ENCODE measurements at places on chromosomes 5 and 9.

DNA sequence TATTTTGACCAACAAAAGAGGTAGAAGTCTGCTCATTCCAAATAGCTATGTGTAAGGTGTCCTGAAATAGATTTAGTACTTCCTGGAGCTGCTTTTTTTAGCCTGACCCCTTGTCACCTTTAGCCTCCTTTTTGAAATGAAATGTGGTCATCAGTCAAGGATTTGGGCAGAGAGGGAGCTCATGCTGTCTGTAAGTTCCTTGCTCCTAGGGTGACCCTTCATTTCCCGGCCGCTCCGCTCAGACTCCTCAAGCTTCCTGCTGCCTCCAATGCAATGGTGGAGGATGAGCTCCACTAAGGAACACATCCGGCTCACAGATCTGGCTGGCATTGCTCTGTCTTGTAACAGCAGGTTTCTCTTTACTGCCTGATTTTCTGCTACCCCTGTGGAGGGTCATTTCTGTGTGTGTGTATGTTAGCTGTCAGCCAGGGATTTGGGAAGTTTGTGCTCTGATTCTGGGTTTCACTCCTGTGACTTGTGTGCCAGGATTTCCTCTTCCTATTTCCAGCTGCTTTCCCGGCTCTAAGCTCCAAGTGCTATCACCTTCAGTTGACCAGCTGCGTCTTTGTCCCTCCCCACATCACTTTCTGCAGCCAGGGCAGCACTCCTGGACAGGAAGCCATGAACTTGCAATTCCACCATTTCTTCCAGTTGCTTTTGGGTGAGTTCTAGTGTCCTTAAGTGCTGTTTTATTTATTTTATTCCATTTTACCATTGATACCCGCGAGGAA is 265.9 kb downstream of the ICE1 start:
- DNase-seq, result no peak

DNA sequence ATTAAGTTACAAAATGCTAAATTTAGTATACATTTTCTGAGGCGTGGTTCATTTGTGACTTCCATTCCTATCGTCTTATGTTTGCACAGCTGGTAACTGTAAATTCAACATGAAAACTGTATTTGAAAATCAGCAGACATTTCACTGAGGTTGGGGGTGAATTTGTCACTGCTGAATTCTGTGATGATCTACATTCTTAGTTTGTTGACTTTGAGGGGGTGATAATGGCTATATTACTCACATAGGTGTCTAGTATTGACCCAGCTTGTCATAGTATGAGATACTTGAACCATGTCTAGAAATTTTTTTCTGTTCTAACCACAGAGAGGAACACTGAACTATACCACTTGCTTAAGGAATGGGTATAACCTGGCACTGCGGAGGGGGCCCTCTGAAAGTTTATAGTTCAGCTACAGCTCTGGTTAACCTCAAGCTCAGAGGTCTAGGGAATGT is 313.3 kb downstream of the PIK3R1 start:
- no peak for DNase-seq

GRCh38 chr9:136202454-136203407 is 2.2 kb downstream of the LHX3 start:
- DNase-seq, result no peak

DNA sequence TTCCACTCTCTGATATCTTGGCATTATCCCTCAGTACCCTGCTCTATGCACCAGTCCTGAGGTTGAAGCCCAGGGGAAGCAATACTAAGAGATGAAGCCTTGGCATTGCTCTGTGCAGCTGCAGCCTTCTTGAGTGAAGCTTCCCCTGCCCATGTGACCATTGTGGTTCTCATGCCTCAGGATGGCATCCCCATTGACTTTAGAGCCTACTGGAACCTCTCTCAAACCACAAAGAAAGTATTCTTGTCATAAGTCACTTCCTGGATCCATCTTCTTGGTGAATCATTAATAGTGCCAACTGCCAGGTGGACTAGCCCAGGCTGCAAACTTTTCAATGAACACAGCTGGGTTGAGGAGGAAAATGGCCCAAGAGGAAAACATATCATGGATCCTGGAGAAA is 283.9 kb upstream of the RFX3 start:
- DNase-seq, result no peak

GRCh38 chr5:142874540-142874939 is 104.4 kb downstream of the ARHGAP26 start:
- DNase-seq, result no peak

DNA sequence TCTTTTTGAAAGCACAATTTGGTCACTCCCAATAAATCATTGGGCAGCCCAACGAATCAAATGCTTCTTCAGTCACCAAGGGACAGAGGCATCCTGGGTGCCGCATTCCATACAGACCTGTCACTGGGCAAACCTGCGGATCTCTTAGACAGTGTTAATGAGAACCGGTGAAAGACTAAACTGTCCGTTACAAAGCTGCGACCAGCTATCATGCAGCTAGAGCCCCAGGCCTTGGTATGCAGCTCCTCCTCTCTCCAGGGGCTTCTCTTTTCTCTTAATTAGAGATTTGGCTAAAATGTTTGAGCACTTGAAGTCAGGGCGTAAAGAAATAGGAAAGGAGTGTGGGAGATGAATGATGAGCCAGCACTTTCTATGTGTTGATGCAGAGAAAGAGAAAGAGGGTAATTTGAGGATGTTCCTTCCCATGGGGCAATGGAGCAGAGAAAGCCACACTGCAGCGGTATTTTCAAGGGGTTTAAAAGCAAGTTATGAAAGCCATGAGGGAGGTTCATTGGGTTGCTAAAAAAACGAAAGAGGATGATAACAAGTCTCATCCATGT is 175.3 kb downstream of the RFK start:
- no peak for DNase-seq

- DNase-seq, result no peak
These were observed 390.2 kb downstream of the TLR4 start for GRCh38 chr9:118094387-118094786.

DNA sequence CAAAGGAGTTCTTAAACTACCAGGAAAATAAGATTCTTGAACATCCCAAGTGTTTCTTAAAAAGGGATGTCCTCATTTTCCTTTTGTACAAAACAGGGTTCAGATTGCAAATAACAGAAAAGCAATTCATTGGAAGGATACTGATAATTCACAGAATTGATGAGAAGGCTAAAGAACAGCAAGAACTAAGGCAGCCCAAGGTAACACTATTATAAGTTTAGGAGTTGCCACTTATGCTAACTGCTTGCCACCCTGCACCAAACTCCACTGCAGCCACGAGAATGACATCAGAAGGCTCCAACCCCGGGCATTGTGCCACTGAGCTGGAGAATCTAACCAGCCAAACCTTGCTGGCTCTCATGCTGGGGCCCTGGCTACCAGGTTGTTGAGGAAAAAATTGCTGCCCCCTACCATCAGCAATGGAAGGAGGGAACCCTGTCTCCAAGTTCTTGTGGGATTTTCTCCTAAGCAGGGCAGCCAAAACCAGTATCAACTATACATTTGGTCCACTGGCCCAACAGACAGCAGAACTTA is 123.4 kb downstream of the ARL15 start:
- DNase-seq, result no peak

DNA sequence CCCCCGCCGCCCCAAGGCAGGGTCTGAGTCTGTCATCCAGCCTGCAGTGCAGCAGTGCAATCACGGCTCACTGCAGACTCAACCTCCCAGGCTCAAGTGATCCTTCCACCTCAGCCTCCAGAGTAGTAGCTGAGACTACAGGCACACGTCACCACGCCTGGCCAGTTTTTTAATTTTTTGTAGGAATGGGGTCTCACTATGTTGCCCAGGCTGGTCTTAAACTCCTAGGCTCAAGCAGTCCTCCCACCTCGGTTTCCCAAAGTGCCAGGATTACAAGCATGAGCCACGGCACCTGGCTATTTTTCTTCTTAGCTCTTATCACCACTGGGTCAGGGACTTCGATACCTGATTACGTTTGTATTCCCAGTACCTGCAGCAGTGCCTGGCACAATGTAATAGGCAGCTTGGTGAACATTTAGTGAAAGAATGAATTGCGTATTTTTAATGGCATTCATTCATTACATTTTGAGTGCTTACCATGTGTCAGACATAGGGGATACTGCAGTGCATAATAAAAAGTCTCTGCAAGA is 10.3 kb downstream of the LARP1 start:
- DNase-seq, result no peak

GRCh38 chr5:148809781-148810524 is 16.5 kb upstream of the ADRB2 start:
- no peak for DNase-seq

GRCh38 chr5:88374391-88374790 is 105.7 kb upstream of the TMEM161B start:
- no peak for DNase-seq

DNA sequence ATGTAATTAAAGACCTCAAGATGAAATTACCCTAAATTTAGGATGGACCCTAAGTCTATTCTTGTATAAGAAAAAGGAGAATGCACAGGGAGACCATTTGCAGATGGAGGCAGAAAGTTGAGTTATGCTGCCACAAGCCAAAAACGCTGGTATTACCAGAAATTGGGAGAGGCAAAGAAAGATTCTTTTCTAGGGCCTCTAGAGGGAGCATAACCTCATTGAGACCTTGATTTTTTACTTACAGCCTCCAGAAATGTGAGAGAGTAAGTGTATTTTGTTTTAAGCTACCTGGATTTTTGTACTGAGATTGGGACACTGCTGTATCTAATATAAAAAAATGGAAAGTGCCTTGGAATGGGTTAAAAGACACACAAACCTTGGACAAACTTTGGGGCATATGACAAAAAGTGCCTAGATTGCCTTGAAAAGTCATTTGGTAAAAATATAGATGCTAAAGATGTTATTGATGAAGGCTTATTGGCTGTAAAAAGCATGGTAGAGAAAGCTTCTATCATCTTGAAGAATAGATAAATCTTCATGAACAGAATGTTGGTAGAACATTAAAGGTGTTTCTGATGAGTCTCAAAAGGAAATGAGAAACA is 174.7 kb upstream of the PRDM9 start:
- DNase-seq, result no peak

GRCh38 chr5:75951158-75951557 is 132.0 kb upstream of the SV2C start:
- DNase-seq, result no peak

GRCh38 chr5:135042595-135042994 is 8.6 kb upstream of the PITX1 start:
- no peak for DNase-seq

- no peak for DNase-seq
These were observed 11.0 kb upstream of the ERMP1 start for GRCh38 chr9:5843794-5844471.

GRCh38 chr5:72108202-72109061 is 1.2 kb downstream of the MAP1B start:
- no peak for DNase-seq

- DNase-seq, result no peak
These were observed 36.7 kb downstream of the BRINP1 start for GRCh38 chr9:119332522-119332921.

- DNase-seq, result no peak
These were observed 92.7 kb downstream of the MPDZ start for GRCh38 chr9:13186774-13187173.

DNA sequence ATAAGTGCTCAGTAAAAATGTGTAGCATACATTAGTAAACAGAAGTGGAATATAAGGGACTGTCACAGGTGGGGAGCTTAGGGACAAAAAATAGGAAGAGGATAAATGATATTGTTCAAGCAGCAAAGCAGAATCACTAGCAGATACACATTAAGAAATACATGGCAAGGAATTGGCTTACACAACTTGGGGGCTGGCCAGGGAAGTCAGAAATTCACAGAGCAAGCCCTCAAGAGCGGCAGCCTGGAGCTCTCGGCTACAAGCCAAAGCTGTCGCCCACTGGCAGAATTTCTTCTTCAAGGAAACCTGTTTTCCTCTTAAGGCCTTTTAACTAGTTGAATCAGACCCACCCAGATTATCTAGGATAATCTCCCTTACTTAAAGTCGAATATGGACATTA is 73.0 kb upstream of the SMIM23 start:
- DNase-seq, result no peak

DNA sequence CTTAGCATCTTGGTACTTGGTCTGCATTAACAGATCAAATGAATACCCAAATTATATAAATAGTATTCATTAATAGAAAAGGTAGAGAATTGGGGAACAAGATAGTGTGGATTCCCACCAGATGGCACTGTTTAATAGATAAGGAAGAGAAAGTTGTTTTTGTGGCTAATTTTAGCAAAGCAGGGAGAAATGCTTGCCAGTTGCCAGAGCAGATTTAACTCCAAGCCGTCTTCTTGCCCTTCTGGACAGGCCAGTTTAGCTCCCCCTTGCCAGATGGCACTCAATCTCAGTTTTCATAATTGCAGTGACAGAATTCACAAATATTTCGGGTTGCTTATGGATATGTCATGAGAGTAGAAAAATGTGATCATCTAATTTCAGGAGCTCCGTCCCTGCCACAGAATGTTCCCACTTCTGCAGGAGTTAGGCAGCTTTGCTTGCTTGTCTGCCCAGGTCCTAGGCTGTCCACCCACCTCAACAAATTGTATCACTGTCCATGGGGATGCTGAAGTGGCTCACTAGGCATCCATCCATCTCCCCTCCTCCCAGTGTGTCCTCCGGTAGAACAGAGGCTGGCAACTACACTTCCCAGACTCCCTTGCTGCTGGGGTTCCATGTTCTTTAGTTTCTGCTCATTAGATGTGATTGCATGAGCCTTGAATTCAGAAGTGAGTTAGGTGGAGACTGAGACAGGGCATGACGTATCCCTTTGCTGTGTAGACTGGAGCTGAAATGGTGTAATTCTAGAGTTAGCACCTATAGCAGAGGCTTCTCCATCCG is 11.8 kb upstream of the HEXB start:
- no peak for DNase-seq

DNA sequence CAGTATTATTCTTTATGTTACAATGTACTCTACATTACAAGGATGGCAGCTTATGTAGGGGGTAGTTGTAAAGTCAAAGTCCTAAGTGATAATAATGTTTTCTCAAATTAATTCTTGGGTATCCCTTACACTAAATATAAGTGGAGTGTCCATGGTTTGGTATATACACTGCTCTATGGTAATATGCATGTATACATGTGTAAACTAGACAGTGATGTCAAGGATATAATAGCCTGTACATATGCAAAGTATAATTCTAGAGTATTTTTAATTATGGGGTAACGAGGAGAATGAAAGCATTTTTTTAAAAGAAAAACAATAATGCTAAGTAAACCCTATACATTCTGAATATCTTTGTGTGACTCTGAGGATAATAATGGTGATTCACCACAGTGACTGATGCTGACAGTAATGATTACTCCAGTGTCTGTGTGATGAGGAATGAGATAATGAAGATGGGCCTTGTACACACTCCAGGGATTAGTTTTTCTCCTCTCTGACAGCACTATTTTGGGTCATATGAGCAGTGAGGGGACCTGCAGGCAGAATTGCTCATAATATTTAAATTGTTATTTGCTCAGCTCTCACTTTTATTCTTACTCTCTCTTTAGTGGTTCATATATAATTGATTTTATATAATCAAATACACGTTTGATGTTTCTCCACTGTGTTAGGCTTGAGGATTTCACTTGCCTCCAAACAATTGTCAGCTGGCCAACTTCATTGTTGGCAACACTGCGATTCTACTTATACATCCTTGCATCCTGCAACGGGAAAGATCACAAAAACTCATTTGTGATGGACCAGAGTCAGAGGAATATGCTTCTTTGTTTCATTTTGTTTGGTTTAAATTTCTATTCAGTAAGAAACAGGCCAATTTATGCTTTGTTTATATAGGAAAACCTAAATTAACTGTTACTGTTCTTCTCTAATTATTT is 88.2 kb downstream of the NREP start:
- DNase-seq, result no peak

- no peak for DNase-seq
These were observed 1838.7 kb upstream of the CDH9 start for GRCh38 chr5:28877050-28877449.

- no peak for DNase-seq
These were observed 7.0 kb downstream of the HSPA9 start for GRCh38 chr5:138568061-138568824.

GRCh38 chr9:30673132-30673531 is 1711.3 kb upstream of the ACO1 start:
- DNase-seq, result no peak

Measured in CD4-positive, alpha-beta memory T cell (primary cell).